ENCODE measurements at places on chromosomes 4 and X.

GRCh38 chrX:151679798-151680402 is 15.4 kb upstream of the PRRG3 start:
- no peak for DNase-seq

GRCh38 chr4:100497791-100498190 is 20.0 kb downstream of the EMCN start:
- no peak for DNase-seq

- DNase-seq, result no peak
Observed at GRCh38 chr4:73593631-73594241, 26.5 kb downstream of the RASSF6 start.

DNA sequence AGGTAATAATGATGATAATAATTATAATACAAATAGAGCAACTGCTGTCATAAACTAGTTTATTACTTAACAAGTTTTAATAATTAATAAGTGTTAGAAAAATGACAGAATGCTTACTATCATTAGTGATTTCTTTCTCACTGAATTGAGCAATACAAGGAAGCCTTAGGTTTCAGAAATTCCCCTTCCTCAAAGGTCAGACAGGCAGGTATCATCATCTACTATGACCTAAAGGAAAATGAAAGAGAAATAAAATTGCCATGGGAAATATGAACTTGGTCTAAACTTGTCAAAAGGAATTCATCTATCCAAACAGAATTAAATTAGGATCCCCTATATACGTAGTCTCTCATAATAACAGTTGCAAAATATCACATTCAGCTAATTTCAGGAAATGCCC is 56.3 kb upstream of the SLC7A11 start:
- no peak for DNase-seq

DNA sequence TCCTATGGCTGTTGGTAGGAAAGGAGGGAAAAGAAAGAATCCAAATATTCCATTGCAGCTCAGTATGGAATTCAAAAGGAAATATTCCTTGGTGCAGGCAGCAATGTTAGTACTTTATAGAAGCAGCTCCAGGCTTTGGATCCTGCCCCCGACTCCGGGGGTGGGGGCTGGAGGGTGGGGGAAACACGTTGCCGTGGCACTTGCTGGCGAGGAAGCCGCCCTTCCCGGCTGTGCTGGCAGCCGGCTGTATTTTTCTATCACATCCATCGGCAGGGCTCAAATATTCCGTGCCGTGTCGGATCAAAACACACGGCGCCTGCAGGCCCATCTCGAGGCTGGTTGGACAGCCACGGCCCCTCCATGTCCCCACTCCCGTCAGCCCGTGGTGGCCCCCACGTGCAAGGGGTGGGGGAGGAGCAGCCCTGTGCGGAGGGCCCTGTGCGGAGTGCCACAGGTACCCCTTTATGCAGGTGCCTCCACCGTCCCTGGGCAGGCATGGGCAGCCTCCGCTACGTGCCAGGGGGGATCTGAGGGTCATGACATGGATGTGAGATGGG is 5.8 kb downstream of the ADRA2C start:
- DNase-seq, result no peak

- no peak for DNase-seq
Observed at GRCh38 chr4:76708971-76709771, 188.8 kb downstream of the SOWAHB start.

DNA sequence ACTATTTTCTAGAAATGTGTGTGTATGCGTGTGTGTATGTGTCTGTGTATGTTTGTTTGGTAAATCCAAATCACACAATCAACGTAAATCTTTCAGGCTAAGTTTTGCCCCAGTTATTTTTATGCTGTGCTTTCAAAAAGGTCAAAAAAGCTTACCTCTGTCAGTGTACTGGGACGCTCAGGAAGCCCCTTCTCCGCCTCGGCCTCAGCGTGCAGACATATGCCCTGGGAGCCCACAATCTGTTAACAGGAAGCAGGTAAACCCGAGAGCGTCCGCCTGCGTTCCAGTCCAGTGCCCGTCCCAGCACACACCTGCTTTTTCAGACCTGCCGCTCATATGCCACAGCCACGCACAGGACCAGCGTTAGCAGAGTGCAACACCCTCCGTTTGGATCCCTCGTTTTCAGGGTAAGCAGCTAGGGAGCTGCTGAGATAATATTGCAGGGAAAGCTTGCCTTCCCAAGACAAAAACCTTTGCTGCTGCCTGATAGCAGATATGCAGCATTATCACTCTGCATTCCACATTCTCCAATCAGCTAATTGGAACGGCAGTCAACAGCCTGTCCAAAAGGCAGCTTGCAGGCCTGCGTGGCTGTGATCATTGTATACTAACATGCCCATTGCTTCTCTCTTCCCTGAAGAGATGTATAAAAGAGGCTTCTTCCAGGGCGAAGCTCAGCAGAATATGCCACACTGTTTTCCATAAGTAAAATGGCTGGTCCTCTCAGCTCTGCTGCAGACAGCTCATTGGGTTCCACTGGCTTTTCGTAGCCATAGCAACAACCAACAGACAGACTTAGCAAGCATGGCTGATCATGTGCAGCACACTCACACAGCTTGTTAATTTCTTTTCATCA is at the start of gene SORBS2:
Gene SORBS2, minus strand, starts transcription at position 686 of the 856 bp plus-strand sequence. CDS start 121,623 bp downstream, outside the sequence.
- DNase-seq, result no peak

DNA sequence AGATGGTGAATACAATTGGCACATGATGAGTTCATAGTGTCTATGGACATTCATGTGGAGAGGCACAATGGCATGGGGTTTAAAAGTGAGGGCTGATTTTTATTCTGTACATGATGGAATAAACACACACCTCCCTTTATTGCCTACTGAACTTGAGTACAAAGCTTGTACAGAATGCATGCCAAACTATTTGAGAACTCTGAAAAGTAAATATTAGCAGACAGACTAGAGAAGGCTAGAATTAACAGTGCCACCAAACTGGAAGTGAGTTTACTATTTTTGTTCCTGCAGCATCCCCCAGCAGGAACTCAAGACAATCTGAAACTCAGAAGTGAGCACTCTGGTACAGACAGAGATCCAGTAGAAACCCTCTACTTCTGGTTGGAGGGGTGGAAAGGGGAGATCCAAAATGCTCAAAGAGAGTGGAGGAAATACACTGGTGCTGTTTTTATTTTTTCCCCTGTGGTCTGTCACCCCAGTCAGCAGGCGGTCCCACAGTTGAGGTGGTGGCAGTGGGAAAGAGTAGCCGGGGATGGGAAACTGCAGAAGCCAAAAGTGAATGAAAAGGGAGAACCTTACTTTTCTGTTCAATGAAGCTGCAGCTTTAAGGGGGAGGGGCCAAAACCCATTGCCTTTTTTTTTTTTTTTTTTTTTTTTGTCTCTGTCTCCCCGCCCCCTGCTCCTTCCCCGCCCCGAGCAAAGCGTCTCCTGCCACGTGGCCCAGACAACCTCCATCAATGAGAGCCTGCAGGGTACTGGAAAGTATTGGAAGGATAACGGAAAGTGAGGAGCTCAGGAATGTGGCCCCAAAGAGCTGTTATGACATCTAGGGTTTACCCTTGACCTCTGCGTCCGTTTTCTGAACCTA is 20.5 kb downstream of the AKAP4 start:
- DNase-seq, result no peak

DNA sequence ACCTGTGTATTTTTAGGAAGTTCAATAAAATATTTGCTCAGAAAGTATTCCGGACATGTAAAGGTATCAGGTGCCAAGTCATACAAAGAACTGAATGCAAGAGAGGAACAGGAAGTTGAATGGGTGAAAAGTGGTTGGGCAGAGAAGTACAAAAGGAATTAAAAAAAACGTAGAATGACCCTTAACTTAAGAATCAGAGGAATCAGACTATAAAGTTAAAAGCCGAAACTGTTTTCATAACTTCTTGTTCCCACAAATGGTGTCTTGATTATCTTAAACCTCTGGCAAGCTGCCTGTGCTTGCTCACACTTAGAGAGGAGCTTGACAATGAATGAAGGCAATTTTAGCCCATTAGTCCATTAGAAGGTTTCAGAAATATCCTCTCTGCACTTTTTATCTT is 81.6 kb upstream of the HHIP start:
- no peak for DNase-seq

- no peak for DNase-seq
Observed at GRCh38 chr4:28369499-28369898, 1508.9 kb downstream of the STIM2 start.

DNA sequence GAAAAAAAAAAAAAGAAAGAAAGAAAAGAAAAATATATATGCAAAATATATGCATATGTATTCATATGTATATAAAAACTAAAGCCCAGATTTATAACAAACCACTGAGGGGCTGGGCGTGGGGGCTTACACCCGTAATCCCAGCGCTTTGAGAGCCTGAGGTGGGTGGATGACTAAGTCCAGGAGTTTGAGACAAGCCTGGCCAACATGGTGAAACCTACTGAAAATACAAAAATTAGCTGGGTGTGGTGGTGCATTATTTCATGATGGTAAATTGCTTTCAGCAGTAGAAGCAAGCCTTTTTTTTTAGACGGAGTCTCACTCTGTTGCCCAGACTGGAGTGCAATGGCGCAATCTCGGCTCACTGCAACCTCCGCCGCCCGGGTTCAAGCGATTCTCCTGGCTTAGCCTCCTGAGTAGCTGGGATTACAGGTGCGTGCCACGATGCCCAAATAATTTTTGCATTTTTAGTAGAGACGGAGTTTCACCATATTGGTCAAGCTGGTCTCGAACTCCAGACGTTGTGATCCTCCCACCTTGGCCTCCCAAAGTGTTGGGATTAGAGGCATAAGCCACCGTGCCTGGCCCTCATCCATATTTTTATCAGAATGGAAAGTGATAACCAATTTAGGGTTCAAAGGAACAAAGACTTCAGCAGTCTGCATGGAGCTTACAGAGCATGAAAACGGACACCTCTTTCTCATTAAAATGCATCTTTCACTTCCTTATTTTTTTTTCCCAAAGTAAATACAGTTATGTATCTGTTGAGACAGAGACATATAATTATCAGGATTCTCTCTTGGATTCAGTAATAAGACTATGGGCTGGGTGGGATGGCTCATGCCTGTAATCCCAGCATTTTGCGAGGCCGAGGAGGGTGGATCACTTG is 27.7 kb upstream of the MOB1B start:
- no peak for DNase-seq

DNA sequence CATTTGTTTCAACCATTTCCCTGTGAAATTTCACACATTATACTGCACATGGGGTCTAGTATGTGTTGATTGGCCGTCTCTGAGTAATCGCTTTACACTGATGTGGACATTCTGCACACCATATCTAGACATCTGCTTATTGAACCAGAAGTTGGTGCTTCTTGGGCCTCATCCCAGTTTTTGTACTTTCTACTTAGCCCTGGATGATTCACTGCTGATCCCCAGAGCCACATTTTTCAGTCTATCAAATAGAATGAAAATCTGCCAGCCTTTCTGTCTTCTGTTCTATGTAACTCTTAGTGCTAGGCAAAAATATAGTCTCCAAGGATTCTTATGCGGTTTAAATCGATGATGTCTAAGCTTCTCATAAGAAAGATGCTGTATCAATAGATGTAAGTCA is 40.5 kb upstream of the RELL1 start:
- no peak for DNase-seq

GRCh38 chr4:76704133-76704881 is 193.6 kb downstream of the SOWAHB start:
- no peak for DNase-seq

DNA sequence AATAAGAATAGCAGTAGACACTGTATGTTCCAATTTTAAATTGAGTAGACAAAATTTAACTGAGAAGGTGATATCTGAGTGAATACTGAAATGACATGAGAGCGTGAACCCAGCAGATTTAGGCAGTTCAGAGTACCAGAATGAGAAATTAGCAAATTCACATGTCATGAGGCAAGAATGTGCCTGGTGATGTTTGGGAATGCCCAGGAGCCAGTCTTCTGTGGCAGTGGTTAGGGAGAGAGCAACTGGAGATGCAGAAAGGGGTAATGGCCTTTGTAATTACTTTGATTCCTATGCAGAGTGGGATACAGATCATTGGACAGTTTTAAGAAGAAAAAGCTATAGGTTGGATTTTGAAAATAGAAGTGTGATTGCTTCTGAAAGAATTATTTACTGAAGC is 621.9 kb downstream of the TECRL start:
- DNase-seq, result no peak

DNA sequence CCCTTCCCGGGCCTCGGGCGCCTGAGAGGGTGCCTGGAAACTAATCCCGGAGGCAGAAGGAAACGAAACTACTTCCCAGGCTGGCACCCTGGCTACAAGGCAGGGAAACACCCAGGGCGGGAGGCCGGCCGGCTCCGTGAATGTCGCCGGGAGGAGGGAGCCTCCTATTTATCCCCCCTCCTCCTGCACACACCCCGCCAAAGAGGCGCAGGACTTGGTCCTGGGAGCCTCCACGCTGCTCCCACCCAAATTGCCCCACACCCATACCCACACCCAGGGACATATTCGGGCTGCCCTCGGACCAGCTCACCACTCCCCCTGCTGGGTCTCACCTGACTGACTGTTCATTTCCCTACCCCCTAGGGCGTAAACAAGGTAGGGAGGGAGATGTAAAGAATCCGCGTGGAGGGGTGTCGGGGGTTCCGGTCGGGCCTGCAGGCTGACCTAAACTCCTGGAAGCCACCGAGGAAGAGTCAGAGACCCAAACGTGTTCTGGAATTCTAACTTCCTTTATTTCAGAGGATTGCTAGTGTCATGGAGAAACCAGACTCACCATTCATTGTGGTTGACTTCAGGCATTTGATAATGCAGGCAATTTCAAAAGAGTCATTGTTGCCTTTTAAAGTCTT is at the start of gene BTC:
Gene BTC, minus strand, starts transcription at position 142 of the 629 bp plus-strand sequence. CDS start 198 bp downstream, outside the sequence.
- peak; percentile 81 for DNase-seq

DNA sequence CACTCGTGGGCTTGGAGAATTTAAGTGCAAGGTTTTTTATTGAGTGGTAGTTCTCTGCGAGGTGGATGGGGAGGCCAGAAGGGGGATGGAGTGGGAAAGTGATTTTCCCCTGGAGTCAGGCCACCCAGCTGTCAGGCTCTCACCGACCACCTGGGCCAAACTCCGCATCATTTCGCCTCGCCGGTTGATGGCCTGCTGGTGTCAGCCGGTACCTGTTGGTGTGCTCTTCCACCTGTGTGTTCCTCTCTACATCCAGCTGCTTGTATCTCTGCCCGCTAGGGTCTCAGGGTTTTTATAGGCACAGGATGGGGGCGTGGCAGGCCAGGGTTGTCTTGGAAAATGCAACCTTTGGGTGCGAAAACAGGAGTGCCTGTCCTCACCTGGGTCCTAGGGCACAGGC is 200.9 kb downstream of the DACH2 start:
- no peak for DNase-seq

DNA sequence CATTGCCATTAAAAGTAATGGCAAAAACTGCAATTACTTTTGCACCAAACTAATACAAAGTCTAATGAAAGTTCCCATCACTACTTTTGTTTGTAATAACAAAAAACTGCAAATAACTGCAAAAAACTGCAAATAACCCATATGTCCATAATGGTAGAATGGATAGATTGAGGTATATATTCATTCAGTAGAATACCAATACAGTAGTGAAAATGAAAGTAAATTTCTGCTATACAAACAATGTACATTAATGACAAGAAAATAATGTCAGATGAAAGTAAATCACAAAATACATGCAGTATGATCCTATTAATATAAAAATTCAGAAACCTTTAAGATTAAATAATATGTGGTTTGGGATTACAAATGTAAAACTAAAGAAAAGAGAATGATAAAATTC is 41.3 kb upstream of the CEP135 start:
- DNase-seq, result no peak

Data from posterior cingulate gyrus (tissue), 11 donors.